ENCODE measurements at places on chromosomes 1 and 21.

- DNase-seq = no peak
These were observed 157.3 kb downstream of the SLC30A10 start for GRCh38 chr1:219771080-219771479.

GRCh38 chr1:41568204-41568603 is 83.7 kb upstream of the EDN2 start:
- DNase-seq = no peak

DNA sequence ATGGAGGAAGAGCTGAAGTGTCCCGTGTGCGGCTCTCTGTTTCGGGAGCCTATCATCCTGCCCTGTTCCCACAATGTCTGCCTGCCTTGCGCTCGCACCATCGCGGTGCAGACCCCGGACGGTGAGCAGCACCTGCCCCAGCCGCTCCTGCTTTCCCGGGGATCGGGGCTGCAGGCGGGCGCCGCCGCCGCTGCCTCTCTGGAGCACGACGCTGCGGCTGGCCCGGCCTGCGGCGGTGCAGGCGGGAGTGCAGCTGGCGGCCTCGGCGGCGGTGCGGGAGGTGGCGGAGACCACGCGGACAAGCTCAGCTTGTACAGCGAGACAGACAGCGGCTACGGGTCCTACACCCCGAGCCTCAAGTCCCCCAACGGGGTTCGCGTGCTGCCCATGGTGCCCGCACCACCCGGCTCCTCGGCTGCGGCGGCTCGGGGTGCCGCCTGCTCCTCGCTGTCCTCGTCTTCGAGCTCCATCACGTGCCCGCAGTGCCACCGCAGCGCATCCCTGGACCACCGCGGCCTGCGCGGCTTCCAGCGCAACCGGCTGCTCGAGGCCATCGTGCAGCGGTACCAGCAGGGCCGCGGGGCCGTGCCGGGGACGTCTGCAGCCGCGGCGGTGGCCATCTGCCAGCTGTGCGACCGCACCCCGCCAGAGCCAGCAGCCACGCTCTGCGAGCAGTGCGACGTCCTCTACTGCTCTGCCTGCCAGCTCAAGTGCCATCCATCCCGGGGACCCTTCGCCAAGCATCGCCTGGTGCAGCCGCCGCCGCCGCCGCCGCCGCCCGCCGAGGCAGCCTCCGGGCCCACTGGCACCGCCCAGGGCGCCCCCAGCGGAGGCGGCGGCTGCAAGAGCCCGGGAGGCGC is 1.3 kb downstream of the TRIM67 start:
- no peak for DNase-seq

DNA sequence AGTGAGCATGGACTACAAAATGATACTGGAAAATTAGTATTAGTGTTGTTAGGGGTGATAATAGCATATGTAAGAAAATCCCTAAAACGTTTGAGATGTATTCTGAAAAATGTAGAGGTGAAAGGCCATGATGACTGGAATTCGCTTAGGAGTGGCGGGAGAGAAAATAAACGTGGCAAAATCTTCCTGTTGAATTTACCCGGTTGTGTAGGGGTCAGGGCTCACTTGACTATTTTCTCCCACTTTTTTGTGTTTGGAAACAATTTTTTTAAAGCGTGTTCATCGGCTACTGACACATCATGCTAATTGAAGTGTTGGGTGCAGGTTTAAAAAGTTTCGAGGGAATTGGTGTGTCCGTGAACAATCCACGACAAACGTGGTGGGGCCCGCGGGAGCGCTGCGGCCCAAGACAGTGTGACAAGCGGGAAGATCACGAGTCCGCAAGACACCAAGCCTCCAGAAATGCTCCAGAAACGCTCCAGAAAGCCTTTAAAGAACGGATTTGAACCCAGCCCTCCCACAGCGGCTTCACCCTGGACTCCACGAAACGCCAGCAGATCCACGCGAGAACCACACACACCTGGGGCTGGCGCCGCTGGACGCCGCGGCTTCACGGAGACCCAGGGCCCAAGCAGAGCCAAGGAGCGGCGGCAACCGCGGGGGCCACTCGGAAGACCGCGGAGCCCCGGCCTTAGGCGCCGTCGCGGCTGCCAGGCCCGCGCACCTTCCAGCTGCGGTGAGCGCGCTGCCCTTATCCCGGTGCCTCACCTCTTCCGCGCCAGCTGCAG is 573 bp downstream of the PSMG1 start:
- DNase-seq = peak; percentile 30

DNA sequence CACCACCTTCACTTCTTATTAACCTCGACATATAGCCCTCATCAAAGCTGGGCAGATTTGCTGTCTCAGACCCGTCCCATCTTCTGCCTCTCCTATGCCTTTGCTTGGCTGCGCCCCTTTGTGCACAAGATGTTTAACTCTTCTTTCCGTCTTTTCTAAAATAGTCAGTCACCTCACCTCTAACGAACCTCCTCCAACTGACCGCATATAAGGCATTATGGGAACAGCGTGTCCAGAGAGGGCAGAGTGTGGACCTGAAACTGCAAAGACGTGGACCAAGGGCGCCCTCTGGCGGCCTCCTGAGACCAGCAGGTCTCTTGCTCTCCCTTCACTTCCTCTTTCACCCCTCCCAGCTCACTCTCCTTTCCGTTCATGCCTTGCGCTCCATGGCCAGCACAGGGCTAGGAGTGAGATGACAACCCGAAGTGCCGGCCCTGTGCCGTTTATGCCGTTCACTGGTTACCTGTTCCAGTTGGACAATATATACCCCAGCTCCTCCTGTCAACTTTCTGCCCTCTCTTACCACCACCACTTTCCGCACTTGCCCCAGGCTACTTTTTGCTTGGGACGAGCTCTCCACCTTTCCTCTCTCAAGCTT is 2.5 kb upstream of the METTL25B start:
- peak; percentile 89 for DNase-seq

DNA sequence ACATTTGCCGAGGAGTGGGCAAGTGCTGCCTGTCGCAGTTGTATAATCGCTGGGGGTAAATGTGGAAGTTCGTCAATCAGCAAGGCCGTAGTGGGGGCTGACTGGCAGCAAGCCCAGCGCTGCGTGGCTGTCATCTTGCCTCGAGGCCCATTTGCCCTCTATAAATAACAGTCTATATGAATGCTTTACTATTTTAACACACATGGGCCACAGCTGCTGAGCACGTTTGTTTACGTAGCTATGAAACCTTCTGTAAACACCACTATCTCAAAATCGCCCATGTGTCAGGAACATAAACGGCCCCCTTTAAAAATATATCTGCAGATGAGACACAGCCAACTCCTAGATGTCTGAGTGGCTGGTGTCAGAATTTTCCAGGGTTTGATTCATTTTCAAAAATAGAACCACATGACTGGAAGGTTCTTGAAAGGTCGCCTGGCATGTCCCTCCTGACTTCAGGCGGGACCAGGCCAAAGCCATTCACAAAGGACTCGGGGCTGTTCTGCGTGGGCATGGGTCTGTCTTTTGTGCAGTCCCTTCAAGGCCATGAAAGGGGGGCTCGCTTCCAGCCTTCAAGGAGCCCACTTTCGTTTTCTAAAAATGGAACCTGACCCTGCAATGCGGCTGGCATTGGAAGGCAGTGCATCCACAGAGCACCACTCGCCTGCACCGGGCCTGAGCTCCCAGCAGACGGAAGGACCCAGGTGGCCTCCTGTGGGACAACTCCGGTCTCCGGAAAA is 205.5 kb downstream of the KCNJ6 start:
- DNase-seq = peak; percentile 67

GRCh38 chr1:78645723-78646122 is 3.9 kb upstream of the IFI44 start:
- DNase-seq = no peak

- no peak for DNase-seq
These were observed 36.7 kb downstream of the ADARB1 start for GRCh38 chr21:45110873-45111624.

DNA sequence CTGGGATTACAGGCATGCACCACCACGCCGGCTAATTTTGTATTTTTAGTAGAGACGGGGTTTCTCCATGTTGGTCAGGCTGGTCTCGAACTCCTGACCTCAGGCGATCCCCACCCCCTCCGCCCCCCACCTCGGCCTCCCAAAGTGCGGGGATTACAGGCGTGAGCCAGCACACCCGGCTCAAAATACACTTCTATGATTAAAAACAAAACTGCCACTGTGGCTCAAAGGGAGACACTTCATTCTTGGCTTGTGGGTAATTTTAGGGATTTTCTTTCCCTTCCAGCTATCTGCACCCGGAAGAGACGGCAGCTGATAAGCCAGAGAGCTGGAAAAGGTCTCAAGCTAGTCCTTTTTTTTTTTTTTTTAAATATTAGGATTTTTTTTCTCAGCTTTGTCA is 24.5 kb downstream of the TMPRSS2 start:
- DNase-seq = no peak

DNA sequence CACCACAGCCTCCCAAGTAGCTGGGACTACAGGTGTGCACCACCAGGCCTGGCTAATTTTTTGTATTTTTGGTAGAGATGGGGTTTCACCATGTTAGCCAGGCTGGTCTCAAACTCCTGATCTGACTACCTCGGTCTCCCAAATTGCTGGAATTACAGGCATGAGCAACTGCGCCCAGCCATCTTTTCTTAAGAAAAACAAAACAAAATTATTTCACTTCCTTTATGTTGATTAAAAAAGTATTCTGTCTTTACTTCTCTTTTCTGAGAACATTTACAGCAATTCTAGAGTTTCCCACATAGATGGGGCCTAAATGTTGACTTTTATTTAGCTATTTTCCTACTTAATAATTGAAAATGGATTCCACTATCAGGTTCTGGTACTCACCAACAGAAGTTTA is 17.3 kb upstream of the TMEM183A start:
- no peak for DNase-seq

DNA sequence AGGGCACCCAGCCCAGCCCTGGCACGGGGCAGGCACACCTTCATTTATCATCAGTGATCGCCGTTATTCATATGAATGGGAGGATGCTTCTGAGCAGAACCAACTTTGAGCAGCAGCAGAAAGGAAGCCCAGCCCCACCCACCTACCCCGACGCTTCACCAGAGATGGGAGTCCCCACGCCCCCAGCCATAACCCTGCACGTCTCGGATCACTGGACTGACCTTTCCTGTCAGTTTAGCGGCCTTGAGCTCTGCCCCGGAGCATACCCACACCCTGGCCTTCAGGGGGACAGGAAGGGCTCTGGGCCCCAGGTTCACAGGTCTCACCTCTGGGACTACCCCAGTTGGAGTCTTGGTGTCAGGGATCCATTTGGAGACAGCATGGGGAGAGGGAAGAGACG is 18.1 kb downstream of the LRP8 start:
- DNase-seq = no peak

DNA sequence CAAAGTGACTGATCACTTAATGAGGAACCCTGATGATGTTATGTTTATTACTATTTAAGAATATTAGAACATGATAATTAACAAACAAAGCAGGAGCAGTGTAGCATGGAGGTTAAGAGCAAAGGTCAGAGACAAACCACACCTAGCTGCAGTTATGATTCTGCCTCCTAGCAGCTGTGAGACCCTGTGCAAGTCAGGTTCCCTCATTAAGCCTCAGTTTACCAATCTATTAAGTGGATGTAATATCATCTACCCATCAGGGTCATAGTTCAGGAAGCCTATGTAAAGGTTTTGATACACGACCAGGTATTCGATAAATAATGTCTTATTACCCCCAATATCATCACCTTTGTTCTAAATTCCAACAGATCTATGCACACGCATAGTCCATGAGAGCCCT is 32.0 kb downstream of the DUSP10 start:
- DNase-seq = no peak

GRCh38 chr1:225817611-225818061 is 7.7 kb downstream of the EPHX1 start:
- no peak for DNase-seq

All from left kidney (tissue), 8 donors.